ENCODE measurements at places on chromosomes 5 and 9. TPM values are rescaled to one million over a fixed set of nuclear protein-coding genes. Genes with fewer than 3 reads are reported as not detected.

The PDE6A gene
- not detected for total RNA-seq

The MRNIP gene
- total RNA-seq = 46.2 TPM

The IL7R gene
- 12.7 TPM for total RNA-seq

The ECSCR gene
- 27.1 TPM for total RNA-seq

The SOX30 gene
- not detected for total RNA-seq

The RNF208 gene
- total RNA-seq = not detected

The SLC22A4 gene
- total RNA-seq = 0.14 TPM

The SET gene
- total RNA-seq = 201 TPM

The SHISAL2B gene
- total RNA-seq = not detected

The FOXD4L3 gene
- total RNA-seq = not detected

The FAM114A2 gene
- total RNA-seq = 43.6 TPM

The PCA3 gene
- total RNA-seq = not detected

The GFI1B gene
- not detected for total RNA-seq

- no peak for DNase-seq
Observed at GRCh38 chr5:61449804-61450492, 117.9 kb downstream of the ZSWIM6 start.

- no peak for DNase-seq
Observed at GRCh38 chr5:65742565-65743231, 20.7 kb downstream of the NLN start.

GRCh38 chr5:8829323-8830029 lies 716.4 kb downstream of the SEMA5A start:
- DNase-seq = no peak

- DNase-seq = no peak
Observed at GRCh38 chr9:136007934-136008692, 46.9 kb upstream of the UBAC1 start.

DNA sequence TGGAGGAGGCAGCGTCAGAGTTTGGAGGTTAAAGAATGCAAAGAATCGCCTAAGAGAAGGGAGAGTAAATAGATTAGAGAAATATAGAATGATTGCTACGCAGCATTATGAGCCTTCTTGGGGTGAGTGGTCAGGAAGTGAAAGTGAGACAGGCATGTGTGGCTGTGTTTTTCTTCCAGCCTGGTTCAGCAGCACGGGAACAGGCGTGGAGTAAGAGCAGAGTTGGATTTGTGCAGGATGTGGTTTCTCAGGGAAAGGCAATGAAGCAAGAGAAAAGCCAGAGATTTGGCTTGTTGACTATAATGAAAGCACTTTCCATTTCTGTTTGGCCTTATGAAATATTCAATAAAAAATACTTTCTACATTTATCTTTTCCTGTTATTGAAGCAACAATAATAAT lies 34.3 kb upstream of the FRMD3 start:
- no peak for DNase-seq

GRCh38 chr9:120926397-120926928 lies at the start of gene TRAF1:
Gene TRAF1 (minus strand): TSS chr9:120926796. CDS start chr9:120926075, 721 bp downstream.
- no peak for DNase-seq

DNA sequence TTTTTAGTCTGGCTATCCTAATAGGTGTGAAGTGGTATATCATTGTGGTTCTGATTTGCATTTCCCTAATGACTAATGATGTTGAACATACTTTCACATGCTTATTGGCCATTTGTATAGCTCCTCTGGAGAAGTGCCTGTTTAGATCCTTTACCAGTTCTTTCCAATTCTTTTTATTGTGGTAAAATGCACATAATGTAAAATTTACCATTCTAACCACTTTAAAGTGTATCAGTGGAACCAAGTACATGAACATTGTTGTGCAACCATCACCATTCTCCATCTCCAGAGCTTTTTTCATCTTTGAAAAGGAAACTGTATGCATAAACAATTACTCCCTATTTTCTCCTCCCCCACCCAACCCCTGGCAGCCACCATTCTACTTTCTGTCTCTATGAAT lies 95.4 kb downstream of the NRG2 start:
- DNase-seq = no peak

DNA sequence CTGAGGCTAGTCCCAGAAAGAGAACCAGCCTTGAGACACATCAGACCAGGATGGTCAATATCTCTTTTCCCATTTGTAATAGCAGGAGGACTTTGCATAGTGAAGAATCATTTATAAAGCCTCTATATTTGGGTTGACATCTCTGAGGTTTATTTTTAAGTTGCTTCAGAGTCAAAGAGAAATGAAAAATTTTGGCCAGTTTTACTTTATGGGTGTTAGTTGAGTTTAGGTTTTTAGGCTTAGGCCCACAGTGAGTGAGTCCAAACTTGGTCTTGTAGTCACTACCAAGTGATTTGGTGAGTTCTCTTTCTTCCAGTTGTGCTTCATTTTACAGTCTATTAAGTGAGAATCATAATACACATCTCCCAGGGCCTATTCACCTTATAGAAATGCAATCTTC lies 5.3 kb upstream of the MEF2C start:
- no peak for DNase-seq

DNA sequence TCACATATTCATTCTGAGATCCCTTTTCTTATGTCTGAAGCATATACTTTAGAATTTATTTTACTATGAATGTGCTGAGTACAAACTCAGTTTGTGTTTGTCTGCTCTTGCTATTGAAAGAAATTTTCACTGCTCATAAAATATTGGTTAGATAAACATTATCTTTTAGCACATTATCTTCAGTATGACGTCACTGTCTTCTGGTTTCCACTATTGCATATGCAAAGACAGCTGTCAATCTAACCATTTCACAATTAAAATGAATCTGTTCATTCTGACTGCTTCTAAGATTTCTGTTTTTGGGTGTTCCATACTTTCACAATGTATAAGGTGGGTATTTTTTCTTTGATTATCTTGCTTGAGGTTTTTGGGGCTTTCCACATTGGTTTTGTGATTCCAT lies 526.2 kb upstream of the CDH6 start:
- no peak for DNase-seq

GRCh38 chr5:116613445-116613844 lies 38.8 kb upstream of the SEMA6A start:
- DNase-seq = no peak

DNA sequence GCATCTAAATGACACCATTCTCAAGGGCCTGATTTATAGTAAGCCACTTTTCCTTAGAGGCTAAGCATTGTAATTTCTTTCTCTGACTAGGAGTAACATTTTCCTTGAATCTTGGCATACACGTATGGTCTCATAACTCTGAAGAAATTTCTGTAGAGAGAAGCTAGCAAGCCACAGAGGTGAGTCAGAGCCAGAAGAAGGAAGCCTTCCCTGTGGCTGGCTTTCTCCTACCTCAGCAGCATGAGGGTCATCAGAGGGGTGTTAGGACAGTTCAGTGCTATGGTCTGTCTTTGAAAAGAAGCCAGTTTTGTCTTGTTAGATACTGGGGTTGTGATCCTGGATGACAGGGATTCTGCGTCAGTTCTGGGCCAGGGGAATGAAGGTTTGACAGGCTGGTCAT lies 3.2 kb downstream of the SNX30 start:
- no peak for DNase-seq

GRCh38 chr5:133519191-133519590 lies 93.2 kb downstream of the FSTL4 start:
- no peak for DNase-seq

DNA sequence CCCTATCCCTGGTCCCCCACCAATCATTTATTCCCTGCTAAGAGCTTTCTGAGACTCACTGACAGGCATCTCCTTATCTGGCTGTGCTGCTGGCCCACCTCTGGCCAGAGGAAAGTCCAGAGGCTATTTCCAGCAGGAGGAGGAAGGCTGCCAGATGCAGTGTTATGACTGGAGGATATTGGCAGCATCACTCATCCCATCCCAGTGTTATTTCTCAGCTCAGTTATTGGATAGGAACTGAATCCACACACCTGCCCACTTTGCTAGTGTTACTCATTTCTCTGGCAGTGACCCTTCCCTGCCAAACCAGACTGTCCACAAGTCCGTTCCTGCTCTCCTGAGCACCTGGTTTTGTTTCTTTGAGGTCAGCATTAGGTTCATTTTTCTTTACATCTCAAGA lies 228.2 kb downstream of the GRIA1 start:
- no peak for DNase-seq

GRCh38 chr5:115069087-115069968 lies 100.4 kb downstream of the TRIM36 start:
- no peak for DNase-seq

DNA sequence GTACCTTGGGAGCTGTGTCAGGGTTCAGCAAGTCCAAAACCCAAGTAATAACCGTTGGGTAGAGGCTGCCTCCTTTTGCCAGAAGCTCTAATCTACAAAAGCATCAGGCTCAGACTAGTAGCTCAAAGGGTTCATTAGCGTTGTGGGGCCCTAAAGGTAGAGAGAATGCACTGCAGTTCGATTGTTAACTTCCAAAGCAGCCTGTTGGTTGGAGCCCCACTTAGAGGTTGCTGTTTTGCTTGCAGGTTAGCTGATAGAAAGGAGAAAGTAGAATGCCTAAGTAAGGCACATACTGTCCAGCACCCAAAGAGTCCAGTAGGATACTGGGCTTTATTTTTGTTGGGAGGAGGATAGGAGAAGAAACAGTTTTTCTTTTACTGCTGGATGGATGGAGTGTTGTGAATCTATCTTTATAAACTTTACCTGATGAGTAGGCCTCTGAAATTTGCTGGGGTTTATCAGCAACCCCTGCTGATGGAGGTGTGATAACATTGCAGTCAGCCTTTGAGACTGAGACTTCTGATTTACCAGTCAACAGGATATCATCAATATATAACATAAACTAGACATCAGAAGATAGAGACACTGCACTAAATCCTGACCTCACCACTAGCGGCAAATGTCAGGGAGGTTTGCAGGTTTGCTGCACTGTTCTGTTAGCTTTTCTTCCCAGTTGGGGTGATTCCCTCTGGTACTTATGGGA lies 34.8 kb downstream of the ZNF131 start:
- no peak for DNase-seq

DNA sequence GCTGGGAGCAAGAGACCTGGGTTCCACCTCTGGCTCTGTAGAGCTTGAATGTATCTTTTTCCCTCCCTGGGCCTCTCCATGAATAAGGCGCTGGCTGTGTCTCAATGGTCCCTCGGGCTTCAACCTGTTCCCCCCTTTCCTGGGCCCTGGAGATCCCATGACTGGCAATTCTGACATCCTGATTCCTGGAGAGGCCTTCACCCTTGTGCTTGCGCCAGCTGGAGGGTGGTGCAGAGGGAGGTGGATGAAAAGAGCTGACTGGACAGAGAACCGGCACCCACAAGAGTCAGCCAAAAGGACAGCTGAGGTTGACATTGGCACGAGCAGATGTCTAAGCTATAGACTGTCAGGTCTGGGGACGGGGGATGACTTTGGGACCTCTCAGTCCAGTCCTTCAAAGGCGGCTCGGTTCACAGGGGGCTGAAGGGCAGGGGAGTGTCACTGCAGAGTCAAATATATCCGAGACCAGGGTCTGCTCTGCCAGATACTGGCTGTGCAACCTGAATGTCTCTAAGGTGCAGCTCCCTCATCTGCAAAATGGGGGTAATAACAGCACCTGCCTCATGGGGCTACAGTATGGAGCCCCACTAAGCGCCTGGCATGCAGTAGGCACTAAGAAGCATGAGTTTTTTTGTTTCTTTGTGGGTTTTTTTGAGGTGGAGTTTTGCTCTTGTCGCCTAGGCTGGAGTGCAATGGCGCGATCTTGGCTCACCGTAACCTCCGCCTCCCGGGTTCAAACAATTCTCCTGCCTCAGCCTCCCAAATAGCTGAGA lies 13.8 kb downstream of the DNM1 start:
- no peak for DNase-seq

DNA sequence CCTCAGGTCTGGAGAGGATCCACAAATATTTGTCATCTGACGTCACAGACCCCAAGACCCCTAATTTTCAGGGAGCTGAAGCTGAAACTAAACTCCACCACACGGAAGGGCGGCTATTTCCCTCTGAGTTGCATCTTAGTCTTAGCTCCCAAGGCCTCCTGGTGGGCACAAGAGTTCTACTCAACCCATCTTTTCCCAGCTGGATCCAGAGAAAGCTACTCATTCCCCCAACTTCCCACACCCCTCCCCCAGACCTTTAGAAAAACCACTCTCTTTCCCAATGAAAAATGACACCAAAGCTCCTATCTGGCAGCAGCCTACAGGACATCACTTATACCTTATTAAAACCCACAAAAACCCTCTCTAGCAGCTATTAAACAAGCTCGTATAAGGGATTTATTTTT lies 67.1 kb upstream of the SLC1A1 start:
- no peak for DNase-seq

DNA sequence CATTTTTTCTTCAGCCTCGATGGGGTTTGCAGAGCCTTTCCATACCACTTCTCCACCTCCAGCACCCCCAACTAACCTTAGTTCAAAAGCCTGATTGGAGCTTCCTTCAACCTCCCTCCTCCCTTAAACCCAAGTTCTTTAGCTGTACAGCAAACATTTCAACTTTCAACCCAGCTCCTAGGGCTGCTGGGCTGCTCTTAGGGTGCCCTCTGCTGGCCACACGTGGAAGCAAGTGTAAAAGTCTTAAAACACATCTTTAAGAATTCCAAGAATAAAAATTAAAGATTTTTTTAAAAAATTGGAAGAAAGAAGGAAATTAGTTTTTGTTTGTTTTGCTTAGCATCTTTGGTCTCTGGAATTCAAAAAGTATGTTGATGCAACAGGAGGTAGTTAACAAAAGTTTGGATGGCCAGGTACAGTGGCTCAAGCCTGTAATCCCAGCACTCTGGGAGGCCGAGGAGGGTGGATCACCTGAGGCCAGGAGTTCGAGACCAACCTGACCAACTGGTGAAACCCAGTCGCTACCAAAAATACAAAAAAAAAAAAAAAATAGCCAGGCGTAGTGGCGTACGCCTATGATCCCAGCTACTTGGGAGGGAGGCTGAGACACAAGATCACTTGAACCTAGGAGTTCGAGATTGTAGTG lies 15.5 kb upstream of the HSD17B3 start:
- DNase-seq = no peak

DNA sequence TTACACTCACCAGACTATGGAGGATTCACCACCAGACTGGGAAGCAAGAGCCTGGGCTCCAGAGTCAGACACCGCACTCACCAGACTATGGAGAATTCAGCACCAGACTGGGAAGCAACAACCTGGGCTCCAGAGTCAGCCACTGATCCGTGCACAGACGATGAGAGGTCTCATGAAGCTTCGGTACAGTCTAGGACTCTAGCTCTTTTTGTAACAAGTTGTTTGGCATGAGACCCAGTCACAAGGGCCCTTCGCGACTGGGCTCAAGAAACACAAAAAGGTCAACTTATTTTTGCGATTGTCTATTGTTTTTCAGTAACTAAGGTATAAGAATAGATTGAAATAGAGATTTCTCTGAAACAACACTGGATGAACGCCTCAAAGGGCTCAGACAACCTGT lies 192.7 kb upstream of the ADAMTSL1 start:
- DNase-seq = no peak

DNA sequence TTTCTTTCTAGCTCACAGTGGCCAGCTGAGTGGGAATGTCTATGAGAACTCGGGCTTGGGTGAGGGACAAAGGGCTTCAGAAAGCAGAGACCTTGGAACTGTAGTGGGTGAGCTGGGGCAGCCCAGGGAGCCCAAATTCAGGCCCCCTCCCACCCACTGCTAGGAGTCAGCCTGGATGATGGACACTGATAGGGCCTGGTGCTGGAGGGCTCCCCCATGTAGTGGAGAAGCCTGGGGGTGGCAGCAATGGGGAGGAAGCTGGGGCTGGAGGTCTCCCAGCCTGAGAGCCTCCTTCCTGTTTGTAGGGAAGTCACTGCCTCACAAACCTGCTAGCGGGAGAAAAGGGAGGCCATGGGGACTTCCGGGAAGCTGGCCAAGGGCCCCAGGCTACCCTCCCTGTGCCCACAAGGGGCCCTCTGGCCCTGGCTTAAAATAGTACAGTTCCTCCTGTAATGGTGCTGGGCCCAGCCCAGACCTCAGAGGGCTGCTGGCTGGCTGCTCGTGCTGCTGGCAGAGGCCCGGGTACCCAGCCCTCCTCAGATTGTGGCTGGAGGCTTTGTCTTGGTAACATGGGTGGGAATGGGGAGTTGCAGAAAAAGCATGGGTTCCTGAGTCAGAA lies 6.3 kb upstream of the NR5A1 start:
- DNase-seq = no peak
